Neural crest cell (in vitro differentiated cells): ENCODE measurements at places on chromosomes 5 and 9.
A peak's percentile ranks its signal among the peaks of the same experiment; 100 is the strongest.

DNA sequence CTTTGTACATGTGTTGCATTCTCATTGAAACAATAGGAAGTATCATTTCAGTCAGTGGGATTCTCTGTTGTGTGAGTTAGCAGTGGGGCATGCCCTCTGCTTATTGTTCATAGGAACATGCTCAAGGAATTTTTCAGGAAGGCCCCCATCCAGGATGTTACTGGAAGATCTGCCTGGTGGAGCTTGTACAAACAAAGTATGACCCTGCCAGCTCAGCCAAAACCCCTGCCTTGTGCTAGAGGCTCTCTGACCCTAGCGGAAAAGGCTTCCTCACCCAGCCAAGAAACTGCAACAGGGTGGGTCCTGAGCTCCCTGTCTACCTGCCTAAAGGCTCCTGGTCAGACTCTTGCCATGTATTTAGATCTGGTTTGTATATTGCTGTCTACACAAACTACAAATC is 43.2 kb downstream of the MRRF start:
- no peak for DNase-seq

- DNase-seq, result no peak
These were observed 1.7 kb upstream of the ARRDC3 start for GRCh38 chr5:91384671-91385430.

GRCh38 chr5:37771731-37772130 is 68.1 kb downstream of the GDNF start:
- DNase-seq, result no peak

GRCh38 chr5:17004441-17005106 is 68.5 kb upstream of the MYO10 start:
- no peak for DNase-seq

GRCh38 chr5:157670662-157671591 is at the start of gene C5orf52:
TSS of gene C5orf52 (plus strand) at chr5:157671533. CDS start at chr5:157671615, 82 bp downstream.
- peak; percentile 20 for DNase-seq

- no peak for DNase-seq
These were observed 3.0 kb upstream of the C5orf52 start for GRCh38 chr5:157668356-157668755.

GRCh38 chr5:177546258-177546741 is 8.1 kb downstream of the FAM193B start:
- no peak for DNase-seq

- no peak for DNase-seq
These were observed 5.3 kb downstream of the FBXW2 start for GRCh38 chr9:120787933-120788332.

GRCh38 chr9:123397975-123398374 is 42.0 kb downstream of the CRB2 start:
- no peak for DNase-seq

- no peak for DNase-seq
These were observed 72.3 kb downstream of the C9orf153 start for GRCh38 chr9:86187121-86187520.

- DNase-seq, result no peak
These were observed 144.9 kb upstream of the CD180 start for GRCh38 chr5:67341478-67341877.

- DNase-seq, result no peak
These were observed 54.7 kb downstream of the ANGPTL2 start for GRCh38 chr9:127067603-127068220.

- no peak for DNase-seq
These were observed 15.8 kb upstream of the KIF4B start for GRCh38 chr5:154997746-154998145.

DNA sequence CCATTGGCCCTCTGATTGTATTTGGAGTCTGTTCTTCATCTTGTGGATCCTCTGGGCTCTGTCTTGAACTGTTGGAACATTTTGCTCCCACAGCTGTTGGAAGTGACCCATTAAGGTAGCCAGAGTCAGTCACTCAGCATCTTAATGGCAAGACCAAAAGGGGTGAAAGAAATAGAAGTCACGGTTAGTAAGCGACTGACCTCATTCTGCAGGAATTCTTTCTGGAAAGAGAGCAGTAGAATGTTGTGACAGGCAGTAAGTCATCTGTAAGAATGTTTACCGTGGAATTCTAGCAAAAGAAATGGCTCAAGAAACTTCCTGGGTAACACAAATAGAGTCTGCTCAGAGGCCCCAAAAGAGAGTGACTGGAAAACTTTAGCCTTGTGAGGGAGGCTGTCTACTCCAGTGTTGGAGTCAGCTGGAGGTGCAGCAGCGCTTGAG is 28.6 kb upstream of the TNC start:
- DNase-seq, result no peak

DNA sequence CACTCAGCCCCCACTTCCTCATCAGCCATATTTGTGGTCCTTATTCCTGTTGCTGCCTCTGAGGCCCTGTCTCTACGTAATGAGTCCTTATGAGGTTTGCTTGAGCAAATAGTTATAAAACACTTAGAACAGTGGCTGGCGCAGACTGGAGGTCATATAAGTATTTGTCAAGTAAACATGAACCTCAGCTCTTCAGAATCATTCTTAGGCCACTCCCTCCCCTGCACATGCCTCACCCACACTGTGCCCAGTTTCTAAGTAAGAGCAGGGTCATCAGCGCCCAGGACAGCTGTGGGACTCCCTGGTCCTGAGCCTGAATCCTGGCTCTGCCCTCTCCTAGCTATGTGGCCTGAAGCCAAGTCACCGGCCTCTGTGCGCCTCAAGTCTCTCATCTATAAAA is 4.0 kb downstream of the ST6GALNAC4 start:
- DNase-seq, result no peak

GRCh38 chr5:115068239-115069086 is 101.2 kb downstream of the TRIM36 start:
- no peak for DNase-seq

DNA sequence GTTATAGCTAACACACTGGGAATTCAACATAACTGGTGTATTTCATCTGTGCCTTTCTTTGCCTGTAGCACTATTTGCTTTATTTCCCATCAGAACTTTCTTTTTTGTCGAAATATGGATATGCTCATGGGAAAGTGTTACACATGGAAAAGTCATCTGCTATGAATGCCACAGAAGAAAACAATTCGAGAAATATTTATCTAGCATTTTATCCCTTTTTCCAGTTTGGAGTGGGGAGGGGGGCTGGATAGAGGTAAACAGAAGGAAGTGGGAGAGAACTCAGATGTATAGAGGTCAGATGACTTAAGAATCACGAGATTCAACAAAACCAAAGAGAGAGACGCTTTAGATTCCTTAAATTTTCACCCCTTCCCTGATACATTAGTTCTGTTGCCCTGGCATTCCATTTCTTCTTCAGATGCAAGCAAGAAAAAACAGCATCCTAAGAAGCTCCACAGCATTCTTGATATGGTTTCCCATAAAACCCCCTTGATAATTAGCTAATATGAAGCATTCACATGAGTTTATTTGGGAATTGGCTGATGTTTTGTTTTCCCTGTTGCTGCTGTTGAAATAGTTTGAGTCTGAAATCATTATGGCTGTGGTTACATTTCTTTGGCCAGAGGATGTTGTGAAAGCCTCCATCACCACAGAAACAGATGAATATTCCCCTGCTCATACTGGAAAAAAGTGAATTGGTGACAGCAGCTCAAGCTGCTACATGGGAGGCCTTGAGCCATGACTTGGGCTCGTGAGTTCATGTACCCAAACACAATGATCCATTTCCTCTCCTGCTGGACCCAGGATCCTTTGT is 335.8 kb upstream of the DAB2 start:
- DNase-seq, result no peak

GRCh38 chr9:119101048-119101447 is 268.2 kb downstream of the BRINP1 start:
- DNase-seq, result no peak

- DNase-seq, result no peak
These were observed 7.4 kb downstream of the NR2F1-AS1 start for GRCh38 chr5:93573354-93574351.

- DNase-seq, result no peak
These were observed 203.1 kb upstream of the PPP1R2B start for GRCh38 chr5:156647034-156647451.

DNA sequence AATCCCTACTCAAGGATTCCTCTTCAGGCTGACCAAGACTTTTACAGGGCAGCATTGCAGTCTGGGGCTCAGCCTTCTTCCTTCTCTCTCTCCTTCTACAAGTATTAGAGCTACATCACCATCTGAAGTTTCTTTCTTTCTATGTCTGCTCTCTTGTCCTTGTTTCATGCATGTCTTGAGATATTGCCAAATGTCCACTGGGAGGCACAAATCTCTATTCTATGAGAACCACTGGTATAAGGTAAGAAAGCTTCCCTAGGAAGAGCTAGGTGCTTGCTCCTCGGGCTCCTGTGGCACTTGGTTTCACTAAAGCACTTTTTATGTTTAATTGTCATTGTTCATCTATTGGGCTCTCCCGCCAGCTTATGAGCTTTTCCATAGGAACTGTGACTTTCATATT is 289.2 kb upstream of the PCSK5 start:
- no peak for DNase-seq

DNA sequence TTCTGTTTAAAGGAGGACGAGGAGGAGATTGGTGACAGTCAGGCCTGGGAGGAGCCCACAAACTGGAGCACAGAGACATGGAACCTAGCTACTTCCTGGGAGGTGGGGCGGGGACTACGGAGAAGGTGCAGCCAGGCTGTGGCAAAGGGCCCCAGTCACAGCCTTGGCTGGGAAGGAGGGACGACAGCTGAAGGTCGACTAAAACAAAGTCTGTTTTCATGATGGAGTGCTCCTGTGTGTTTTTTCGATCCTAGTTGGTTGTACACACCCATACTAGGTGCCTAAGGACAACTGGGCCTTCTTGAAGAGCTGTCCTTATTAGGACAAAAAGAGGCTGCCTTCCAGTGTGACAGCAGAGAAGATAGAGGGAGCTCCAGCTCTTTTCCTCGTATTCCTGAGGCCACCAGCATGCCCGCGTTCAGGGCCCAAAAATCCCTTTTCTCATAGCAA is 2.9 kb downstream of the CCDC107 start:
- no peak for DNase-seq

DNA sequence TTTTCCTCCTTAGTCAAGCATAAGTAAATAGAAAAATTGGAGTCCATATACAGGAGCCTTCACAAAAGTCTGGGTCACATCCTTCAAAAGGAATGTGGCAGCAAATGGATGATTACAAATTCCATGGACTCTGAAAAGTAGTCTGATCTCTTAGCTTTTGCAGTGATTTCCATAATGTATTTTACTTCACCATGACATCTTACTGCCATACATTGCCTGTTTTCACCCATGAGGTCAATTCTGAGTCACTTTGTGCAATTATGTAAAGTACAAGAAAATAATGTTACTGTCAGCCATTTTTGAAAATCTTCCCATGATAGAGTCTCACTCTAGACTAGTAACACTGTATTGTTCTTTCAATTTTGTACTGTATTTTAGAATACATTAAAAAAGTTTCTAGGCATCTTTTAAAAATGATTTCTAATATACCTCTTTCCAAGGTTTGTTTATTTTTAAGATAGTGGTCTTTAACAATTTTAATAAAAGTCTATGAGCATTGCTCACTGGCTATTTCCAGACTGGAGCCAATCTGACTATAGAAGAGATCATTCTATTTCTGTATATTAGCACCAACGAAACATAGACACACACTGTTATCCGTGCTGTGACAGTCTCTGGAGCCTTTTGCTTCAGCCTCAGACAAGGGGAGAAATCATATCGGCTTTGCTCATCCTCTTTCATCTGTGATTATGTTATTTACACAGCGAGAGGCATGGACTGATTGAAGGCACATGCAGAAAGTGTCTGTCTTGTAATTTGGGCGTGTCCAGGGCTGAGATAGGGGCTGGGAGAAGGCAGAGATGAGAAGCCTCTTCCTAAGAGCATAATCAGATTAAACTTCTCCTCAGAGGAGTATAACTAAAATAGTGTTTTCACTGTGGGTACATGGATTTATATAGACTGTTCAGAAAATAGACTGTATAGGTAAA is 22.9 kb upstream of the ACTBL2 start:
- no peak for DNase-seq

DNA sequence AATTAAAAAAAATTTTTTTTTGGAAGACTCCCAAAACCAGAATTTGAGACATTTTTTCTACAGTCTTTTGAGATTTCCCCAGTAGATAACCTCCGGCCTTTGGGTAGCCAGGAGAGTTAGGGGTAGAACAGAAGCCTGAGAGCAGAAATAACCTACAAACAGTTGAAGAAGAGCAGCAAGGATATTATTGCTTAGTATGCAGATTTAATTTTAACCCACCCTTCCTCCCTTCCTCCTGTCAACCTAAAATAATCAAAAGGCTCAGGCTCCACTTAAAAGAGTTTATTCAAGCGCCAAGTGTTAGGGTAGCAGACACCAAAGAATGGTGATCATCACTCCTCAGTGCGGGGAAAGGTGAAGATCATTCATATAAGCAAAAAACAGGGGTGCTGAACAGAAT is 17.4 kb upstream of the FAM120A start:
- no peak for DNase-seq

- DNase-seq, result no peak
These were observed 191.4 kb downstream of the TMEM167A start for GRCh38 chr5:82885627-82886389.

DNA sequence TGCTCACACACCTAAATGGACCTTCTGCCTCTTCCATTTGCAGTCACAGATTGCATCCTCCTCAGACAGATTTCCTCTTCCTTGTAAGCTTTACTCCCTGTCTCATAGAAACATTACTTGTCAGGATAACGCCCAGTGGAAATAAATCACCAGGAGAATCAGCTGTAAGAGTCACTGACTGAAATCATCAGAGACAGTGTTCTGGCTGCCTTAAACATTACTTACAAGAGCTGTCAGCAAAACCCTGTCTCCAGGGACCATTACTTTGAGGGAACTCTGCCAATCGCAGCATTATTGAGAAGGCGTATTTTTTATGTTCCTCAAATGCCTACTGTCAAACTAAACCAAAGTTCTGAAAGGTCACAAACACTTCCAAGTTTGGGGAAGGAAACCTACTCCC is 5.9 kb downstream of the DPYSL3 start:
- no peak for DNase-seq
